ENCODE measurements at places on chromosomes 6 and 20. TPM values are rescaled to one million over a fixed set of nuclear protein-coding genes. Genes with fewer than 3 reads are reported as not detected.

Gene SLC2A10
- 42.1 TPM for total RNA-seq

Gene SPEF1
- 0.17 TPM for total RNA-seq

Gene GABRR2
- total RNA-seq, result 0.26 TPM

Gene RHAG
- total RNA-seq, result not detected

Gene COL9A3
- 0.17 TPM for total RNA-seq

Gene ADTRP
- 1.3 TPM for total RNA-seq

Gene STMND1
- not detected for total RNA-seq

Gene TSHZ2
- total RNA-seq, result 2.6 TPM

Gene SAPCD1
- total RNA-seq, result 0.50 TPM

GRCh38 chr6:6643398-6643797, 54.9 kb downstream of the LY86 start:
- no peak for DNase-seq

- no peak for DNase-seq
Observed at GRCh38 chr6:36141091-36141490, 10.8 kb downstream of the MAPK13 start.

DNA sequence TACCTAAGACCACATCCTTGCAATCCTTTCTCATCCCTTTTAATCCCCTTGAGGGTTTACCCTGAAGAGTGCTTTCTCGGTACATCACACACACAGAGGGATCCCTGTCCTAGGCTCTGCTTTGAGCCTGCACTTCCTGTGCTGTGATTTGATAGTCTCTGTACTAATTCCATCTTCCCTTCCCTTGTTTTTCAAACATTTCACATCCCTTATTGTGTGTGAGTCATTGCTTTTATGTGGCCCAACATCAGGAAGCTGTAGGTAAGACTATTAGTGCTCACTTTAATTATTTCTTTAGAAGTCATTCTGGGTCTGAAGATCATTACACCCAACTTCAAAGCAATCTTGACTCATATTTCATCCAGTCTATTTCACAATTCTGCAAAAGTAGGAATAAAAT, 57.2 kb upstream of the ANKEF1 start:
- DNase-seq, result peak; percentile 7

DNA sequence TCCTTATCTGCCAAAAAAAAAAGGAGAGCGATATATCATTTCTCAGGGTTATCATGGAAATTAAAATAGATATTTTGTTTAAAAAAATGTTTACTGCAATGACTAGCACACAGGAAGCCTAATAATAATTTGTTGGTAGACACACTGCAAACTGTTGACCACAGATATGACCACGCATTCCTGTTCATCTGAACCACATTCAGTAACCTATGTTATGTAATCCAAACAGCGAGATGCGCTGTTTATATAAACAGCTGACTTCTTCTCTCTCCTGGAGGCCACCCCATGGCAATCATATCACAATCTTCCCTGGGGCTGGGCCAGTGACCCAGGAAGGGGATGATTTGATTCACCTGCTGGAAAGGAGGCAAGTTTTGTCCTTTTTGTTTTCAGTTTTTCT, 129.3 kb upstream of the UST start:
- no peak for DNase-seq

- no peak for DNase-seq
Observed at GRCh38 chr6:147117580-147117979, 86.6 kb upstream of the STXBP5 start.

DNA sequence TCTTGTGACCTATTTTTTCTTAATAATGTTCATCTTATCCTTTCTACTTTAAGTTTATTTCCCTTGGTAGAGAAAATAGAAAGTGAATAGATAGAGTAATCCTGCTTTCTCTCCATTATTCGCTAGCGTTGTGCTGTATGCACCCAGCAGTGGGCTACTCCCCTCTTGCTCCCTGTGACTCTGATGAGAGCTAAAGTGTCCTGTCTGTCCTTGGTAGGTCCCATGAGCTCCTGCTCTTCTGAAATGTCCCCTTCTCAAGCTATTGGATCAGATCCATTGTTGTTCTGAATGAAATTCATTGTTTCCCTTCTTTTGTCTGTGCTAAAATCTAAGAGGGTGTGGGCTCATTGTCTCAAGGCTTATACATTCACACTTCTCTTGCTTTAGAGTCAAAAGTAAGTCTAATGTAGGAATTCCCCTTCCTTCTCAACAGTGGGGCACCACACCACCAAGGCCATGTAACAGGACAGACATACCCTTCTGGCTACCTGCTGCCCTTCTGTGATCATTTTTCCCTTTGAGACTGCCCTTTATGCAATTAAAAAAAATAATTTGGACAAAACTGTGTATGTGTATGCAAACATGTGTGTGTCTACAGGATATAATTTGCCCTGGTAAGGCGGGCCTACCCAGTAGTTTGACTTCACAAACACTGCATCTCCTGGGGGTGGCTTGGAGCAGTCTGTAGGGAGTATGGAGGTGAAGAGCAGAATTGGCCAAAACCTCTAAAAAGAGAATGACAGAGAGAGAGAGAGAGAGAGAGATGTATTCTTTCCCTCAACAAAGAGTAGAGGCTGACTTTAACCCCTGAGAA, 167.0 kb upstream of the MYLIP start:
- DNase-seq, result no peak

DNA sequence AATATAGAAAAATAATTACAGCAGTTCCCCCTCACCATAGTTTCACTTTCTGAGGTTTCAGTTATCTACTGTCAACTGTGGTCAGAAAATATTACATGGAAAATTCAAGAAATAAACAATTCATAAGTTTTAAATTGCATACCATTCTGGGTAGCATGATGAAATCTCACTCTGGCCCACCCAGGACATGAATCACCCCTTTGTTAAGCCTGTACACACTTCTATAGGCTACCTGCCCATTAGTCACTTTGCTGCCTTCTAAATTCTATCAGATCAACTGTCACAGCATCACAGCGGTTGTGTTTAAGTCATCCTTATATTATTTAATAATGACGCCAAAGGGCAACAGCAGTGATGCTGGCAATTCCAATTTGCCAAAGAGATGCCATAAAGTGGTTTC, 140.3 kb upstream of the RUNX2 start:
- DNase-seq, result peak; percentile 77

DNA sequence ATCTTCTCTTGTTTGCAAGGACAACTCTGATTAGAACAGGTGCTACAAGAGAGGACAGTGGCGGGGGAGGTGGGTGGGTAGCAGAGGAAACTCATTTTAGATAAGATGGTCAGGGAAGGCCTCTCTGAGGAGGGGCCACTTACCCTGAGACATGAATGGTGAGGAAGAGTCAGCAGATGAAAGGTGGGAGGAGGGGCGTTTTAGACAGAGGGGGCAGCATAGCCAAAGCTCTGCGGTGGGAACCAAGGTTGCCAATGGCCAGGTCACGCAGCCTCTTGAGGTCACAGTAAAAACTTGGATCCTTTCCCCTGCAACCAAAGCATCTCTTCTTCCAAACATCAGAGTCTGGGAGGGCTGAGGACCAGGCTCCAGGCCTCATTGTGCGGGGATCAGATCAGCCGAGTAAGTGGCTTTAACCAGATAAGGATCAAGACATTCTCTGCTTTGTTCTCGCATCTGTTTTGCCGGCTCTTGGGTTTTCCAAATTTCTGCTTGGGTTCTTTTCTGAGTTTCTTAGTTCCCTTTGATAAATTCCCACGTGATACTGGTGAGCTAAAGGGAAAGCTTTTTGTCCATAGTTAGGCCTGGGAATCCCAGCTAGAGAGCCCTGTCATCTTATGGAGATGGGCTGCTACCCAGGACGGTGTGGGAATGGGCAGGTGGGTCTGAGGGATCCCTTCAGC, 5.5 kb upstream of the CD40 start:
- DNase-seq, result no peak

- no peak for DNase-seq
Observed at GRCh38 chr6:162154001-162154400, 573.6 kb downstream of the PRKN start.

DNA sequence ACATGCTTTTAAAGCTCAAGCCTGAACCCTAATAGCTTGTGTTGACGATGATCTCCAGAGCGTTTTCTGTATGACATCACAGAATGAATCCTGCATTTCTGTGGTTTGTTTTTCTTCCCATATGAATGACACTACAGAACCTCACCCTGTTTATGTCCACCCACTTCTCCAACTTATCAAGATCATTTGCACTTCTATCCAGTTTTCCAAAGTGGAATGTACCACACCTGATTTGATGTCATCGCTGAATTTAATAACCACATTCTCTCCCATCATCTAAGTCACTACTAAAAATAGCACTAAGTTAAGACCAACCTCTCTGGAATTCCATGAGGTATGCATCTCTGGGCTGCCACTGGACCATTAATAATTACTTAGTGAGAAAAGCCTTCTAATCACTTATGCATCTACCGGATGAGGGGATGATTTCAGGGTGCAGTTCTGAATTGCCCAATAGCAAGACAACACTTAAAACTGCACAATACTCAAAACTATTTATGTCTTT, 33.3 kb upstream of the CITED2 start:
- peak; percentile 89 for DNase-seq

GRCh38 chr20:34074101-34074760, 37.8 kb downstream of the EIF2S2 start:
- no peak for DNase-seq

GRCh38 chr6:9138936-9139335, 703.6 kb upstream of the SLC35B3 start:
- DNase-seq, result peak; percentile 65

GRCh38 chr20:1871807-1872458, 23.3 kb upstream of the SIRPA start:
- DNase-seq, result no peak

GRCh38 chr6:80280262-80281010, 174.0 kb downstream of the BCKDHB start:
- DNase-seq, result peak; percentile 23

GRCh38 chr6:151128763-151129370, 110.9 kb upstream of the AKAP12 start:
- DNase-seq, result no peak

DNA sequence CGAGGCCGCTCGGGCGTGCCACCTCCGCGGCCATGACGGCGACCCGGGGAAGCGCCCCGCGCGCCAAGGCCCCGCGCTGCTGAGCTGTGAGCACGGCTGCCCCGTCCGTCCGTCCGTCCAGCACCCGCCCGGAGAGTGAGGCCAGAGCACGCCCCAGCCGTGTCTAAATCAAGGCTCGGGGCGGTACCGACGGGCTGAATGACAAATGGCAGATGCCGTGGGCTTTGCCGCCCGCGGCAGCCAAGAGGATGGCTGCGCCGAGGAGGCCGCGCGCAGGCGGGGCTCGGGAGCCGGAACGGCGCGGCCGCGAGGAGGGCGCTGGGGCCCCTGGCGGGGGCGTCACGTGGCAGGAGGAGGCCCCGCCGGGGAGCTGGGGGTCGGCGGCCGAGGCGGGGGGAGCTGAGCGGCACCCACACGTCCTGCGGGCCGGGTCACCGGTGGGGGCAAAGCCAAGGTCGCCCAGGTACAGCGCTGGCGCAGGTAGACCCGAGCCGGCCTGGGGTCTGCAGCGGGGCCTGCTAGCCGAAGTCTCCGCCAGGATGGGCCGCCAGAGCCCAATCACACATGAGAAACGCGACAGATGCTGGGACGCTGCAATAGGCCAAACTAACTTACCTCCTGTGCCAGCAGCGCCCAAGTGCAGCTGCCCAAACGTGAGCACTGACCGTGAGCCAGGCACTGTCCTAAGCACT, at the start of gene PLAGL1:
PLAGL1 (minus strand) TSS at position 140 of the 692 bp plus-strand sequence. CDS start 60,123 bp downstream, outside the sequence.
- DNase-seq, result peak; percentile 65

GRCh38 chr6:132715204-132715603, 1.3 kb upstream of the VNN1 start:
- peak; percentile 79 for DNase-seq

DNA sequence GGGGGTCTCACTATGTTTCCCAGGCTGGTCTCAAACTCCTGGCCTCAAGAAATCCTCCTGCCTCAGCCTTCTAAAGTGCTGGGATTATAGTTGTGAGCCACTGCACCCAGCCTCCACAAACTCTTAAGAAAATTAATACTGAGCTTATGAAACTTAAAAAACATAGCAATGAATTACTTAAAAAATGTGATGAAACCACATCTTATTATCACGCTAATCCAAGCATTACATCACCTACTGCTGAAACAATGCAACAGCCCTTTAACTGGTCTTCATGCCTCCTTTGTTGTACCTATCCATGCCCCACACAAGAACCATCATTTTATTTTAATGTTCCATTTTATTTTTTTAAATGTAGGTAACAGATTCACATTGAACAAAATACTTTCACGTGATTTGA, 24.9 kb downstream of the SESN1 start:
- DNase-seq, result no peak

DNA sequence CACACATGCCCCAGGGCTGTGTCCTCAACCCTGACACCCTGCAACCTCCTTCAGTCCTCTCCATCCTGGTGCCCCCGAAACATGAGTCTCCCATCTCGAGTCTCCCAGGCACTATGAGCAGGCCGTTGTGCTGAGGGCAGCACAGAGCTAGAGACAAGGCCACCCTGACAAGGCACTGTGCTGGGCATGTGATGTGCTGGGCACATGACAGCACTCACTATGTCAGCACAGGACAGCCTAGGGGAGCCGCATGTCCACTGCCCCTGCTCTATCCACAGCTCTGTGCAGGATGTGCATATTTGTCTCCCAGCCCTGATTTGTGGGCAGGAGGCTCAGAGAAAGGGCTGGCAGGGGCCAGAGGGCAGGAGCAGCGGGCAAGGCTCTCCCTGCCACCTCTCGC, 362.1 kb upstream of the AGPAT4 start:
- DNase-seq, result no peak

DNA sequence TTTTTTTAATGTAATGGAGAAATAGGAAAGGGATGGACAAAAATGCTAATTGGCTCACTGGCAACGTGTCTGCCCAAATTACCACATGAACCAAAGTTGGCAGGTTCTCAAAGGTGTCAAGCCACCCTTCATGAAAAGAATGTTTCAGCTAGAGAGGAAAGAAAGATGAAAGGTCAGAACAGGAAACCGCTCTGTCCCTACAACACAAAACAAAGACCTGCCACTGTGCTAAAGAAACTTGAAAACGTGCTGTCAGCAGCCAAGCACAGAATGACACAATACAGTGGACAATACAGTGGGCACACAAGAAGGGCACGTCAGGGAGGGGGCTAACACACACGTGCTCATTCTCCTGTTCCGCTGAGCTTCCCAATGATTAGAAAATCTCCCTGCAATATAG, 4.9 kb downstream of the PREP start:
- no peak for DNase-seq

- DNase-seq, result peak; percentile 92
Observed at GRCh38 chr6:4615891-4616290, 160.3 kb upstream of the CDYL start.

GRCh38 chr6:85911067-85911466, 268.4 kb upstream of the SYNCRIP start:
- DNase-seq, result no peak

DNA sequence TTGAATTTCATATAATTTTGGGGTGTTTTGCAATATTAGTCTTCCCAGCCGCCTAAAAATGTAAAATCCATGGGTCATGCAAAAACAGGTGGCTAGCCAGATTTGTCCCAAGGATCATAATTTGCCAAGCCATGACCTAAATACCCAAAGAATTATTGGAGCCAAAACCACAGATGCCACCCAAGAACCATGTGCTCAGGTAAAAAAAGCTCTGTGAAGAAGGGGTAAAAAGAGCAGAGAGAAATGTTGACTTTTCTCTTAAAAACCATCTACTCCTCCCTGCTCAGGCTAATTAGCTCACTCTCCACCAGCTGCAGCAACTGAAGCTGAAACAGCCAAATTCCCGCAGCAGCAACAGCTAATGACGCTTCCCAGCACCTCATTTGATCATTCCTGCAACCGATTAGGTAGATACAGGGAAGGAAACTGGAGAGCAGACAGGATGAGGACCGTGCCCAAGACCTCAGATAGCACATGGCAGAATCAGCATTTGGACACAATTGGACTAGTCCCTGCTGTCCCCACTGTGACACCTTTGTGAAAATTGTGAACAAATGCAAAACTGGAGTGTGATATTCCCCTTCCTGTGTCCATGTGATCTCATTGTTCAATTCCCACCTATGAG, 107.9 kb upstream of the NXT1 start:
- no peak for DNase-seq

- DNase-seq, result no peak
Observed at GRCh38 chr6:90941885-90942284, 355.0 kb upstream of the MAP3K7 start.

Data from fibroblast of lung (primary cell).